ENCODE measurements at places on chromosomes 16 and 17. TPM values are rescaled to one million over a fixed set of nuclear protein-coding genes. Genes with fewer than 3 reads are reported as not detected.

SLC35G6 gene
- not detected for total RNA-seq

SP6 gene
- total RNA-seq: not detected

OR2C1 gene
- not detected for total RNA-seq

CCL17 gene
- total RNA-seq: not detected

ZNF778 gene
- 29.6 TPM for total RNA-seq

SLX1A gene
- total RNA-seq: 199 TPM

HS3ST6 gene
- not detected for total RNA-seq

GPS1 gene
- 210 TPM for total RNA-seq

Measured in A375 (cell line).